ENCODE measurements at places on chromosomes 2 and 18.

DNA sequence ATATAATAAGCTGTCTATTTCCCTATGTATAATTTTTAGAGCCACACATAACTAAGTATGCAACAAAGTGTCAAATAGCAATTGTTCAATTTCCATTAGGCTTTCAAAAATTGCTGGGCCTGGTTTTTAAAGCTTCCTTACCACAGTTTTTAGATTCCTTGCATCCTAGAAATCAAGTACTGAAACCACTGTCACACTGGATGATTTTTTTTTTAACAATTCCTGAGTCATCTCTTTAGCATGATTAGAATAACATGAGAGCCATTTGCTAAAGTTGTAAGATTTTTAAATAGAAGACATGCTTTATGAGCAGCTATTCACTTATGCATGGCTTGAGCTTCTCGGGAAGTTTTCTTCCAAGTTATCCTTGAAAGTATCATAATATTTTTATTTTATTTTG, 319.5 kb upstream of the NXPH2 start:
- no peak for DNase-seq

DNA sequence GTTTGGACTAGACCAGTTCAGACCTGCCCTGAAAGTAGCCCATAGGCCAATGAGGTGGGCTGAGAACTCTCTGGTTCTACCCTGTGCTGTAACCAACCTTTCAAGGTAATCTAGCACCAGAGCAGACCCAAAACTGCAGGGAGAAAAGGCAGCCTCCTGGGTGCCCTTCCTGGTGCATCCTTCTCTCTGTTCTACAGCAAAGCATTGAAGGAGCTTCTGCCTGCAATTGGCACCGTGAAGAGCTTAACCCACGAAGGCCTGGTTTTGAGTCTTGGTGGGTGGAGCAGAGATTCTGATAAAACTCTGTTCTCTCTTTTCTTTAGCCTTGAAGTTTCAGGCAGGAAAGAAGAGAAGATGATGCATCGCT, 55.5 kb downstream of the LIPG start:
- no peak for DNase-seq

DNA sequence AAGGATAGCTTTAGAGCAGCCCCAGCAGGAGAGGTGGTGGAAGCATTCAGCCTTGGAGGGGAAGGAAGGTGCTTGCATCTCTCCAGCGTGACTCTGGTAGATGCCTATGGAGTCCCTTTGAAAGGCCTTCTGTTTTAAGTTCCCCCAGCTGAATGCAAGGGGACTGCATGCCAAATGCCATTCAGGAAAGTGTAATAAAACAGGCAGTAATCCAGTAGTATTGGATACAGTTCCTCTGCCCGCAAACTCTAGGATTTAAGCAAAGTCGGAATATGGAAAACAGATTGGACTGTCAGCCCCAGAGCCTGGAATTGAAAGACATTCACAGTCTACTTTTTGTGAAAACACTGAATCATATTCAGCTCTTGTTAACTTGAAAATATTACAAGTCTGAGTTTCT, 125.2 kb upstream of the GAREM1 start:
- DNase-seq: no peak

- no peak for DNase-seq
Measured at GRCh38 chr2:101041413-101041812, 39.3 kb downstream of the RPL31 start.

- no peak for DNase-seq
Measured at GRCh38 chr2:153373510-153374279, 104.9 kb downstream of the RPRM start.

DNA sequence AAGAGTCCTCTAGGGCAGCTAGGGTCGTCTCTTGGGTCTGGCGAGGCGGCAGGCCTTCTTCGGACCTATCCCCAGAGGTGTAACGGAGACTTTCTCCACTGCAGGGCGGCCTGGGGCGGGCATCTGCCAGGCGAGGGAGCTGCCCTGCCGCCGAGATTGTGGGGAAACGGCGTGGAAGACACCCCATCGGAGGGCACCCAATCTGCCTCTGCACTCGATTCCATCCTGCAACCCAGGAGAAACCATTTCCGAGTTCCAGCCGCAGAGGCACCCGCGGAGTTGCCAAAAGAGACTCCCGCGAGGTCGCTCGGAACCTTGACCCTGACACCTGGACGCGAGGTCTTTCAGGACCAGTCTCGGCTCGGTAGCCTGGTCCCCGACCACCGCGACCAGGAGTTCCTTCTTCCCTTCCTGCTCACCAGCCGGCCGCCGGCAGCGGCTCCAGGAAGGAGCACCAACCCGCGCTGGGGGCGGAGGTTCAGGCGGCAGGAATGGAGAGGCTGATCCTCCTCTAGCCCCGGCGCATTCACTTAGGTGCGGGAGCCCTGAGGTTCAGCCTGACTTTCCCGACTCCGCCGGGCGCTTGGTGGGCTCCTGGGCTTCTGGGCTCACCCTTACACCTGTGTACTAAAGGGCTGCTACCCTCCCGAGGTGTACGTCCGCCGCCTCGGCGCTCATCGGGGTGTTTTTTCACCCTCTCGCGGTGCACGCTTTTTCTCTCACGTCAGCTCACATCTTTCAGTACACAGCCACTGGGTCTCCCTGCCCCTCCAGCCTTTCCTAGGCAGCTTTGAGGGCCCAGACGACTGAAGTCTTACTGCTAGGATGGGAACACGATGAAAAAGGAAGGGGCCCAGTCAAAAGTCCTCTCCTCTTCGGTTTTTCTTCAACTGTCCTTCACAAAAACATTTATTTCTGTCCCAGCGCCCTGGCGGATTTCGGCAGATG, 8.1 kb downstream of the SIX2 start:
- DNase-seq: no peak

GRCh38 chr2:10507106-10507505, 59.0 kb upstream of the ODC1 start:
- no peak for DNase-seq

- DNase-seq: peak; percentile 65
Measured at GRCh38 chr2:86337244-86337835, at the start of gene REEP1. REEP1 (minus strand) TSS chr2:86337626; CDS start chr2:86337510, 116 bp downstream.

GRCh38 chr2:149634103-149634502, 46.5 kb upstream of the MMADHC start:
- DNase-seq: no peak

DNA sequence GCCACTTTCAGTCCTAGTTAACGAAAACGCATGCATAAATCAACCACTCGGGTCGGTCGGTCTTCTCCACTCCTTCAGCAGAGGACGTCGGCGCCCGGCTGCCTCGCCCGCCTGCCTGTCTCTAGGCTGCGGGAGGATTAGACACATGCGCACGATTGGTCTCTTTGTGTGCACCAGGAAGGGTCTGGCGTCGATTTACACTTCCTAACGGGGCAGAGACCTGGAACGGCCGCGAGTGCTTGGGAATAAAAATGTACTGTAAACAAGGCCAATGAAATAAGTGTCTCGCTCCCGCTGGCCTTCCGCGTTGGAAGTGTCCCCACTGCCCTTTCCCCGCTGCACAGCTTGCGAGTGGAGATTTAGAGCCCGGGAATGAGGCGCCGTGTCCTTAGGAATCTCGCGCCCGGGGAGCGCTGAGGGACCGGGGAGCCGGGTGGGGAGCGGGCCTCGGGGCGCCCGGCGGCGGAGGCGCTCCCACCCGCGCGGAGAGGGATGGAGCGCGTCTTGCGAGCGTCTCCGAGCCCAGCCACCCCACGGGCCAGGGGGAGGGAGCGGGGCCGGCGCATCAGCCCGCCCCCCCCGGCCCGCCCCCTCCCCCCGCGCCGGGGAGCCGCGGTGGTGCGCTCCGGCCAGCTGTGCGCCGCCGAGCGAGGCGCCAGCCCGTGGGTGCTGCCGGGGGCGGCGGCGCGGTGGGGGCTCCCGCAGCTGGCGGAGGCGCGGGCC, at the start of gene DOK6:
DOK6 (plus strand) TSS at position 636 of the 723 bp plus-strand sequence.
- peak; percentile 70 for DNase-seq

DNA sequence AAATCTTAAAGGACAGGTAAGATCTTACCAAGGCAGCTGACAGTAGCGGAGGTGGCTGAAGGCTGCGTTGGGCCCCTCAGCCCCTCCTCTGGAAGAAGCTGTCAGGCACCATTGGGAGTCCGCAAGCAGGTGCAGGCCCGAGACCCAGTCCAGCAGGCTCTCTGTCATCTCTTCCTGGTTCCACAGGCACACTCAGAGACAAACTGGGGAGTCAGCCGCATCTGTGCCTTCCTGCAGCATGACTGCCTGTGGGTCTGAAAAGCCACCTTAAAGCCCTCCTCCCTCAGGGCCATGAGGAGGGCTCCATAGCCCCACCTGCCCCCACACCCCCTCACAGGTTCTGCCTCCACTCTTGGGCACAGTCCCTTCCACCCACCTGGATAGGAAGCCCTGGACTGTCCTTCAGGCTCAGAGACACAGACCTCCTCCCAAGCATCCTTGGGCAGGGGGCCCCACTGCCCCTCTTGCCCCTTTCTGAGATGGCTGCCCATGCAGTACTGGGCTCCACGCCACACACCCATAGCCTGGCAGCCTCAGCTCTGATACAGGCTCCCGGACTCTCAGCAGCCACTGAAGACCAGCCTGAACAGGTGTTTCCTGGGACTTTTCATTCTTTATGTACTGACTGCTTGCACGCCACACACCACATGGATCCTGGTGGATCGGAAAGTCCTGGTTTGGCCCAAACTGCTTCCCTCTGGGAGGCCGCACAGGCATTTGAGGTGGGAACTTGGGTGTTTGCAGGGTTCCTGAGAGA, 239.8 kb downstream of the SEPTIN10 start:
- DNase-seq: peak; percentile 28

DNA sequence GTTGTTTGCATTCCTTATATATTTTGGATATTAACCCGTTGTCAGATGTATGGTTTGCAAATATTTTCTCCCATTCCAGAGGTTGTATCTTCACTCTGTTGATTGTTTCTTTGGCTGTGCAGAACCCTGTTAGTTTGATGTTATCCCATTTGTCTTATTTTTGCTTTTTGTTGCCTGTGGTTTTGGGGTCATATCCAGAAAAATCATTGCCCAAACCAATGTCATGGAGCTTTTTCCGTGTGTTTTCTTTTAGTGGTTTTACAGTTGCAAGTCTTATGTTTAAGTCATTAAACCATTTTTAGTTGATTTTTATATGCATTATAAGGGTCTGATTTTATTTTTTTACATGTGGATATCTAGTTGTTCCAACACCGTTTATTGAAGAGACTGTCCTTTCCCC, 35.8 kb downstream of the PPIG start:
- DNase-seq: no peak

GRCh38 chr2:206158563-206159345, 490 bp downstream of the NDUFS1 start:
- DNase-seq: no peak
